NK-92 treated with Interleukin-12 subunit alpha and Interleukin-12 subunit beta, amount 100 ng/mL, for 24 hours (cell line): ENCODE measurements at places on chromosomes 12 and 14.

DNA sequence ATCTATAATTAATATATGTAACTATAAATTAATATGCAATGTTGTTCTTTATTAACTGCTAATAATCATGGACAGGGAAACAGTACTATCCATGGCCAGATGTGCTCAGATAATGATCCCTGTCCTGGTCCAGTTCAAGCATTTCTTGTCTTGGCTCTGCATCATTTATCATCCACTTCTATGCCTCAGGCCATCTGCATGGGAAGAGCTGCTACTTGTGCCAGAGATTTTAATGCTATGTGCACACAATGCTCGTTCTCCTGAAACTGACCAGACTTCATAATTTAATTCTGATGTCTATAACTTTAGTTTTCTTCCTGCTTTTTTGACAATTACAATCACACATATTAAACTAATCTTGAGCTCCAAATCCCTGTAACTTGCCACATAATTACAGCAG, 11.2 kb upstream of the TMX1 start:
- no peak for DNase-seq

GRCh38 chr12:52713960-52714886, 10.9 kb upstream of the KRT77 start:
- DNase-seq: no peak

GRCh38 chr14:97804056-97804455, 1006.9 kb downstream of the VRK1 start:
- no peak for DNase-seq

GRCh38 chr12:6189028-6189427, 11.2 kb upstream of the CD9 start:
- no peak for DNase-seq

DNA sequence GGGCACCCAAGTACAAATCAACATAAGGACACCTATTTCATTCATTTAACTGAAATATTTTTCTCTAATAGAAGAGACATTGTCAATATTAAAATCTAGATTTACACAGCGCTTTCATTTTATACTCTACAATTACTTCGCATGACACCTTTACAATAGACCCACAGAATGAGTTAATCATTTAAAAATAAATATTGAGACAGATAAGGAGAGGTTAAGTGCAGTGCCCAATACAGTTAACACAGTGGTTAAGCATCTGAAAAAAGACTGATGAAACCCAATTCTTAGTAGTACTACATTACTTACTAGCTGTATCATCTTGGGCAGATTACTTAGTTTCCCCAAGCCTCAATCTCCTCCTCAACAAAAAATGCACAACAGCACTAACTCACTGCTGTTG, 116.2 kb downstream of the DENND5B start:
- no peak for DNase-seq

DNA sequence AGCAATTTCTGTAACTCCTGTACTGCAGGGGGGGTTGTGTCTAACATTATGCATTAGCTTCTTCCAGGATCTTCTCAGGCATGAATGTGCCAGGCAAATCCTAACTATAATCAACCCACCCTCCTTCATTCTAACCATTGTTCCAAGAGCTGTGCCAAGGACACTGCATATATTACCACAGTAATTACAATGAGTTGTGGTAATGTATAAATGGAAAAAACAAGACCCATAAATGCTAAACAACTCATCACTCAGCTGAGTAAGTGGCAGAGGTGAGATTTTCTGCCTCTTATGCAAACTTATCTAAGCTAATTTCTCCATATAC, 80.6 kb downstream of the PRKD1 start:
- DNase-seq: no peak

GRCh38 chr14:96176275-96176674, 28.4 kb upstream of the BDKRB2 start:
- no peak for DNase-seq

DNA sequence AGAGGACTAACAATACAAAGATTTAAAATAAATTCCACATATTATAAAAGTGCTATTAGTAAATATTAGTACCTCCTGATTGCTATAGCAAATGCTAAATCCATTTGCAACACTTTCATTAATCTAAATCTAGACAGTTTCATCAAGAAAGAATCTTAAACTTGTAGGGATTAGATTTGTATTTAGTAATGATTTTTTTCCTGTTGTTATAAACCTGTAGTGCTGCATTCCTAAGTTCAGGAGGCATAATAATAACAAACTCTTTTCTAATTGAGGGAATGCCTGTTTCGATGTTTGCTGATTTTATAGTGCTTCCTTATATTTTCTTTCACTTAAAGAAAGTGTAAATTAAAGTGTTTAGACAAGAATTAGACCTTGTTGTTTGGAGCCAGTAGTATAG, 166.1 kb downstream of the FOXA1 start:
- no peak for DNase-seq

DNA sequence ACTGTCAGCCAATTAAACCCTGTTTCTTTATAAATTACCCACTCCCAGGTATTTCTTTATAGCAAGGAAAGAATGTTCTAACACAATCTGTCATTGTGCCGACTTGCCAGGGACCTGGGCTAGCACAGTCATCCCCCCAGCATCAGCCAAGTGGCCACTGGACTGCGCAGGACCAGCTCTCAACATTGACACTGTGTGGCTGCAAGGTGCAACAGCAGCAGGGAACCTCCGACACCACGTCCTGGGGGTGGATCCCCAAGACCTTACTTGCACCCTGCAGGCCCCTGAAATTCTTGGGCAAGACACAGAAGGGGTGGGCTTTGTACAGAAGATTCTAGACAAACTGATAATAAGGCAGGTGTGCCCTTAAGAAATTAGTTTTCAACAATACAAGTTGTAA, 309.5 kb downstream of the GLT1D1 start:
- no peak for DNase-seq

- DNase-seq: no peak
Measured at GRCh38 chr12:30138483-30138882, 354.7 kb upstream of the TMTC1 start.

- no peak for DNase-seq
Measured at GRCh38 chr12:71216725-71217579, 59.2 kb upstream of the TSPAN8 start.

GRCh38 chr14:77053046-77053841, 24.7 kb upstream of the IRF2BPL start:
- DNase-seq: peak; percentile 73

DNA sequence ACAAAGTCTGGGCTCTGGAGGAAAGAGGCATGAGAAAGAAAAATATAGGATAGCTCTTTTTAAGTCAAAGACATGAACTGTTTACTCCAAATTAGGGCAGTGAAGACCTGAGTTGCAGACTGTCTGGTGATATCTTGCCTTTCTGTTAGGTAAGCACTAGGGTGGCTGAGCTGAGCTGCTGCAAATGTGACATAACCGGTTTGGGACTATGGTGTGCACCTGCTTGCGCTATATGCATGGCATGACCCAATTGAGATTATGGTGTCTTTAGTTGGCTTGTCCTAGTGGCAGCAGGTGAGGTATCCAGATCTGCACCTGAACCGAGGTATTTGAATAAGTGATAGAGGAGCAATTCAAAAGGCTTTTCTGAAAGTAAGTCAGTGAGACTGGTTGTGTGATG, 345.6 kb downstream of the APAF1 start:
- no peak for DNase-seq

DNA sequence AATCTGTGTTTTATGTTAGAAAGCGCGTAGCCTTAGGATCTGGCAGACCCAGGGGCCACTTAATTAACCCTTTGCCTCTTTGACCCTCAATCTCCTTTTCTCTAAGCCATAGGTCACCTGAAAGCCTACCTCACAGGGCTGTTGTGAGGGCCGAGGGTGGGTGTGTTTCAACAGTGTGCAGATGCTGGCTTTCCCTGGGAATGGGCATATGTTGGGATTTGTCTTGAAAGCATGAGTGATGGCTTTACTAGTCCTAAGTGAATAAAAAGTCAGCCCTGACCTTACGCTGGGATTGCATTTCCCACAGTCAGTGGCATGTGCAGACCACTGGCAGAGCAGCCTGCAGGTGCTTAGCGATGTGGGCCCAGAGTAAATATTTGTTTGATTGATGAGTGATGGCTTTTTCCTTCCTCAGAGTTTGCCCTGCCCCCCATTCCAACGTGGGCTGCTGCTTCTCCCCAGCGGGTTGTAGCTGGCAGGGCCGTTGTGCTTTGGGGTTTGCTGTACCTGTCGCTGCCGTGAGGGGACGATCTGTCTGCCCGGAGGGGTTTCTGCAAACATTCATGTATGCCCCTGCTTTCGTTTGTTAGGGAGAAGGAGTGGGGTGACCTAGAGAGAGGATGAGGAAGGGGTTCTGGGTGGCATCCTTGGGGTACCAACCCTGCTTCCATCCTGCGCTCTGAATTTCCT, 31.5 kb downstream of the MEG3 start:
- DNase-seq: no peak

GRCh38 chr14:95222151-95222631, 64.9 kb upstream of the DICER1 start:
- no peak for DNase-seq

GRCh38 chr14:68978172-68978911, 760 bp downstream of the ACTN1 start:
- no peak for DNase-seq

- no peak for DNase-seq
Measured at GRCh38 chr12:120847392-120847791, 56.8 kb downstream of the SPPL3 start.

- no peak for DNase-seq
Measured at GRCh38 chr12:124073356-124074035, 100.5 kb downstream of the ZNF664 start.

GRCh38 chr12:104604070-104604994, 147.6 kb downstream of the CHST11 start:
- DNase-seq: no peak

DNA sequence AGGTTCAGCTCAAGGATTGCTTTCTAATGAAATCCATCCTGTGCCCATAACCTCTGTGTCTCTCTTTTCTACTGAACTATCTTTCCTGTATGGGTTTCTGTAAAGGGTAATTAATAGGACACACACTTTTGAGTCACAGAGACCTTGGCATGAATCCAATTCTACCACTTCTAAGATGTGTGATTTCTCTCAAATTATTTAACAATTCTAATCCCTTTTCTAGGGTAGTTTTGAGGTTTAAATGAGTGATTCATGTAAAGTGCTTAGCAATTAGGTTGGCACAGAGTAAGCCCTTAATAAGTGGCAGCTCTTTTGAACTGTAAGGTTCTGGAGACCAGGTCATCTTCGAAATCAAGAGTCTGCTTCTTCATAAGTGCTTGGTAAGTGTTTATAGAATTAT, 202.7 kb downstream of the RASSF9 start:
- DNase-seq: no peak

DNA sequence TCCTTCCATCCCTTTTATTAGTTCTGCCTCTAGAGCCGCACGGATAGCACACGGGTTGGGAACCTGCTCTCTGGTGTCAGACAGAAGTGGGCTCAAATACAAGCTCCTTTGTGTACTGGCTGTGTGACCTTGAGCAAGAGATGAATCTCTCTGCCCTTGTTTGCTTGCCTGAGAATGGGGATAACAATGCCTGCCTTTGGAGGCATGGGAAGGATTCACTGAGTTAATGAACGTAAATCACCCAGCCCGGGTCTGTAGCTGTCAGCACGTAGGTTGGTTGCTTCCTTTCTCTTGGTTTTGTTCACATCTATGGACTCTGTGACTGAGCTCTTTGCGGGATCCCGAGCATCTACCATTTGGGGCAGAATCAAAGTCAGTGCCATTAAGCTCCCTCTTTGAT, 79.3 kb upstream of the NRXN3 start:
- DNase-seq: no peak

GRCh38 chr12:113659416-113659815, 187.7 kb upstream of the LHX5 start:
- DNase-seq: no peak

- no peak for DNase-seq
Measured at GRCh38 chr14:56351861-56352260, 227.7 kb upstream of the TMEM260 start.

DNA sequence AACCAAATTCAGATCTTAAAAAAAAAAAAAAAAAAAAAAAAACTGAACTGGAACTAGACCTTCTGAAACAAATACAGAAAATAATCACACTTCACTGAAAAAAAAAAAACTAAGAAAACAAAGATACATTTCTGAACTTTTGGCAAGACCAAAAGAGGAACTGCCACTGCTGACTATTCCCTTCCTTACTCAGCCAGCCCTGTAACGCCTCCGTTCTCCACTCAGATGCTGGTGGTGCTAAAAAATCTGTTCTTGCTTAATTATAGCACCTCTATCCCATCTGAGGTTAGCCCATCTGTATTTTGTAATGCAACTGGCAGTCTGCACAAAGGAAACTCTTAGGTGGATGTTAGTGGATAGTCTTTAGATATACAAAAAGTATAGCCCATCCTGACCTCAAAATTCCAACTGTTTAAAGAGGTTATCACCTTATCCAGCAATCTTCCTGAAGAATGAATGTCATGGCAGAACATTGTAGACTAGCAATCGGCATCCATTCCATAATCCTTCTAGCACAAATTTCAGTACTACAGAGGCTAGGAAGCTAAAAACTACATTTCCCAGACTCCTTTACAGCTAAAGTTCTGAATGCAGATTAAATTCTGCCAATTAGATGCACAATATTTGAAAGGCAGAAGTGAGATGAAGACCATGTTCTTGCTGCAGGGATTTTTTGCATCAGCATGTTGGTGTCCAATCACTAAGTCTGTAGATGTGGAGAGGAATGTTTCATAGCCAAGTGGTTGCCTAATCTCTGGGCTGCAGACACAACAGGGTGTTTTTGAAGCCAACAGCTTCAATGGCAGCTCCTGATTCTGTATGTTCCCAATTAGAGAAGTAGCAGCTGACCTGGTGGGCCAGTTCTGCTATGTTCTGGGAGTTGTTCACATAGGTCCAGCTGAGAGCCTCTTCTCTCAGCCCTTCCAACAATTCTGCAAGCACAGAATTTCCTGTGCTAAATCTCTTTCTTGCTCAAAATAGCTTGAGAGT, 5.7 kb downstream of the MAP3K9 start:
- no peak for DNase-seq

DNA sequence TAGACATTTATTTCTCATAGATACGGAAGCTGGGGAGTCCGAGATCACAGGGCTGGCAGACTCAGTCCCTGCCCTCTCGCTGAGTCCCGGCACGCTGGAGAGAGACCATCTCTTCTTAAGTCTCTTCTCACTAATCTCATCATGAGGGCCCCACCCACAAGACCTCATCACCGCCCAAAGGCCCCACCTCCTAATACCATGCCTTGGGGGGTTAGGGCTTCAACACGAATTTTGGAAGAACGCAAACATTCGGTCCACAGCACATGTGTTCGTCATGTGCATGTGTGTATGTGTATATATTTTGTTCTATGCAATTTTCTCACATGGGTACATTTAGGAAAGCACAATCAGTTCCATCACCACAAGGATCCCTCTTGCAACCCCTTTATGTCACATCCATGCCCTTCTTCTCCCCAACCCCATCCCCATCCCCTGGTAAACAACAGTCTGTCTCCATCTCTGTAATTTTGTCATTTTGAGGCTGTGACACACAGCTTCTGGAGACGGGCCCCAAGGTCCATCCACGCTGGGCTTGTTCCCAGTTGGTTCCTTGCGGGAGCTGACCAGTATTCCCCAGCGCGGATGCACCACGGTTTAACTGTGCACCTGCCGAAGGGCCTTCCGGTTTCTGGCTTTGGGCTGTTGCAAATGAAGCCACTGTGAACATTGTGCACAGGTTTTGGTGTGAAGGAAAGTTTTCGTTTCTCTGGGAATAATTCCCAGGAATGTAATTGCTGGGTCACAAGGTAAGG, 317.5 kb upstream of the DIO3 start:
- no peak for DNase-seq

- DNase-seq: no peak
Measured at GRCh38 chr14:51616256-51616655, 35.5 kb upstream of the FRMD6 start.

GRCh38 chr14:94598816-94599655, 13.2 kb upstream of the SERPINA3 start:
- DNase-seq: no peak
